Activated CD4-positive, alpha-beta T cell treated with anti-CD3 and anti-CD28 coated beads, Interleukin-2, amount 50 U/mL, for 48 hours (primary cell): ENCODE measurements at places on chromosomes 12 and 14.
A peak's percentile ranks its signal among the peaks of the same experiment; 100 is the strongest.

DNA sequence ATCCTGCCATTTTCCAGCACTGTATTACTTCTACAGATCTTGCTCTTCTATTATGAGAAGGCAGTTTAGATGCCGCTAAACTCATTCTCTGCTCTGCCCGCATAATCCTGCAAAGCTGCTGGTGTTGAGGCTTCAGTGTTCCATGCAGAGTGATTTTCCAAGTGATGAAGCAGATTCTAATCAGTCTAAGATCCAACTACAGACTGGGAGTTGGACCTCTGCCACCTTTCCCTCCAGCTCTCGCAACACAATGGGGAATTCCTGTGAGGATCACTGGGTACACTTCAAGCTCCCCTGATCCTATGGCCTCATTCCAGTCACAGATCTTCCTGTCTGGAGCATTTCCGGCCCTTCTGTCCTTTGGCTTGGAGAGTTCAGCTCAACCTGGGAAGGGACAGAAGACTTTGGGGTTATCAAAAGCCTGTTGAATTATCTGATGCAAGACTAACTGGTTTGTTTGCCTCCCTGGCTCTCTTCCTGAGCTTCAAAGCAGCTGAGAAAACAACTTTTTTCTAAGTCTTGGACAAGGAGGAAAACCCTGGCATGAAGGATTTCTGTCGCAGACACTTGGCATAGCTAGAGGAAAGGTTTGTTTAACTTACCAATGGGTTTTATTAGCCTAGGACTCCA lies 333.9 kb downstream of the ZFP36L1 start:
- DNase-seq, result no peak

GRCh38 chr12:51174501-51174900 lies 1.6 kb upstream of the TFCP2 start:
- no peak for DNase-seq

GRCh38 chr12:119661882-119662281 lies 6.1 kb upstream of the PRKAB1 start:
- DNase-seq, result no peak

DNA sequence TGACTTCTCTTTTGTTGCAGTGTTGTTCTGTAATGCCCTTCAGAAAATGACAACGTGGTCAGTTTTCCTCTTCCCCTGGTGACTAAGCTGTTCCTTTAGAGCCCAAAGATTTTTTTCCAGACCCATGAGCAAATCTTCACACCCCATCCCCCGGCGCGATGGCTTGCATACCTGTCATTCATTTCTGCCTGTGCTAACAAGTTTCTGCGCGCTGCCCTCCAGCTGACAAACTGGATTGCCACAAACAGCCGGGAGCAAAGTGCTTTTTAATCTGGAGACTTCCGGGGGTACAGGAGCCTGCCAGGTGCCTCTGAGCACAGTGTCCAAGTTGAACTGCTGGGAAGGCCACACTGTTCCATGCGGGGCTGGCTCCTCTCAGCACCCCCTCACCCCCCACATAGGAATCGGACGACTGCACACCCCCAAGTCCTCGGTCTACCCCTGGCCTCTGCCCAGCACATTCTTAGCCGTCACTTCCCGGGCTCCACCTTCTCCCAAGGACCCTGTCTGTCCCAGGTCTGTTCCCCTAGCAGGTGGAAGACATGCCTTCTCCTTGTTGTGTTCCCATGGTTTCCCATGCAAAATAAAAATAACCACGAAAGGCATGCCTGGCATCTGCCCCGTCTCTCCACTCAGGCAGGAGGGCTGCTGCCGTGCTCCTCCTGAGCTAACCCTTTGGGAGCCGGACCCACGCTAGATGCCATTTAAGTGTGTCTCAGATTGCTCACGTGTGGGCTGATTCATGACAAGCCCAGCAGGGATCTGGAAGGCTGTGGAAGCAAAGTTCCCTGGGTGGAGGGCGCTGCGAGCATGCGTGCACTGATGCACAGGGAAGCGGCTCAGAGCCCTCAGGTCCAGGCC lies 14.1 kb downstream of the RILPL1 start:
- no peak for DNase-seq

DNA sequence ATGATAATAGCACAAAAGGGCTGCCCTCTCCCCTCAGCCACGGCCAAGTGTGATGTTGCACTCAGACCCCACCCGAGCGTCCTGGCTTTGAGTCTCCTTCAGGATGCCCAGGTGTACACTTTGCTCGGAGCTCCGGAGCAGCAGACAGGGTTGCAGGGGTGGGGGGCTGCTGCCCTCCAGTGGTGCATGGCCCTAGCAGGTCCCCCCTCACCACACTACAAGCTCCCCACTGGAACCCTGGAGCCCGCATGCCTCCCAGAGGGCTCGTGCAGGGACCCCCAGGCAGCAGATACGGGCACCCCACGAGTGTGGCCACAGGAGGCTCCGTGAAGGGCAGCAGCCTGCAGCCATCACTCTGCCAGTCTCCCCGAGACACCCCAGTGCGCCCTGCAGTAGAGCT lies 69.9 kb upstream of the C14orf180 start:
- no peak for DNase-seq

DNA sequence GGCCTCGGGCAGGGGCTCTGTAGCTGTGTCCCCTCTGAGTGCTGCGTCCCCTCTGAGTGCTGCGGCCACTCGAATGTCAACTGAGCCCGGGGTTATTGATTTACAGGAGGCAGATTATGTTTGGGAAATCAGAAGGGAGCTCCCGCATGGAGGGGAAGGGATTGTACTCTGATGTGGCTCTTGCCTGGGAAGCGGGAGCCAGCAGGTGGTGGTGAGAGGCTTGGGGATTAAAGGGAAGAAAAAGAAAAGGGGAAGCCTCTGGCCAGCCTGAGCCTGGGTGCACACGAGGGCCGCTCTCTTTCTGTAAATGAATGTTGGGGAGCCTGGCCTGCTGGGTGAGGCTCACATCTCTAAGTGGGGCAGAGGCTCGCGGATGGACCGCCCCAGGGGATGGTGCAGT lies 143.7 kb downstream of the AACS start:
- DNase-seq, result no peak

- DNase-seq, result no peak
Measured at GRCh38 chr14:84543859-84544258, 986.1 kb upstream of the FLRT2 start.

DNA sequence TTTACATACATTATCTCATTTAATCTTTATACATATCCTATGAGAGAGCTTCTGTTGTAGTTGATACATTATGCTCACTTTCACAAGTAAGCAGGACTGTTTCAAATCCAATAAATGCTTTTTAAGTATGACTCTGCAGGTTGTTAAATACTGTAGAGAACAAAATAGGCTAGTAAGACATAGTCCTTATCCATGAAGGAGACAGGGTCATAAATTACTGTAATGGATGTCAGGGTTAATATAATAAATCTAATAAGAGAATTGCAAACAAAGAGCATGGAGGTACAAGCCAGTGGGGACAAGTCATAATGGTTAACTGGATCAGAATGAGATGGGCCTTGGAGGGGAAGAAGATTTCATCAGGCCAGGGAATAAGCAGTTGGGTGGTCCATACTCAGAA lies 303.8 kb upstream of the RGS6 start:
- no peak for DNase-seq

DNA sequence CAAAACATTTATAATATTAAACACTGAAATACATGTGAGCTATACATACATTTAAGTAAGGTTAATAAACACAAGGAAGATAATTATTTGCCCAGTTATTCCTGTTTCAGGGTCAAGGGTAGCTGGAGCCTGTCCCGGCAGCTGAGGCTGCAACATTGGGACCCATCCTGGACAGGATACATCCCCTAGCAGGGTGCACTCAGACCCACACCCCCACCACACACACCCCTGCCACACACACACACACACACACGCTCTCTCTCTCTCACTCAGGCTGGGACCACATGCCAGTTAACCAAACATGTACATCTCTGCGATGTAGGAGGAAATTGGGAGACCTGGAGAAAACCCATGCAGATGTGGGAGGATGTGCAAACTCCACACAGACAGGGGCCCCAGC lies 112.6 kb upstream of the TMCC3 start:
- no peak for DNase-seq

GRCh38 chr12:104463368-104463767 lies 6.6 kb downstream of the CHST11 start:
- no peak for DNase-seq

DNA sequence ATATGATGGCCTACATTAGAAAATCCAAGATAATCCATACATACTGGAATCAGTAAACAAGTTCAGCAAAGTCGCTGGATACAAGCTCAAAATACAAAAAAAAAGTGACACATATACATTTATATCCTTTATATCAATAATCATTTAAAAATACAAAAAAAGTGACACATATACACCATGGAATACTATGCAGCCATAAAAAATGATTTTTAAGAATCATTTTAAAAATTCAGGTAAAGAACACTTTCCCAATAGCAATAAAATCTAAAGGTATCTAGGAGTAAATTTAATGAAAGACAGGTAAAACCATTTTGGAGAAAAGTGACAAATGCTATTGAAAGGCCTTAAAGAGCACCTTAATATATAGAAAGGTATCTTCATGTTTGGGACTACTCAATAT lies 111.9 kb downstream of the NTN4 start:
- DNase-seq, result no peak

- DNase-seq, result no peak
Measured at GRCh38 chr14:101494826-101495225, 66.5 kb upstream of the DIO3 start.

- DNase-seq, result no peak
Measured at GRCh38 chr12:63457428-63457827, 210.9 kb downstream of the DPY19L2 start.

GRCh38 chr12:75977590-75977951 lies 54.0 kb downstream of the PHLDA1 start:
- DNase-seq, result no peak

- no peak for DNase-seq
Measured at GRCh38 chr12:50685641-50686040, 78.3 kb upstream of the ATF1 start.

DNA sequence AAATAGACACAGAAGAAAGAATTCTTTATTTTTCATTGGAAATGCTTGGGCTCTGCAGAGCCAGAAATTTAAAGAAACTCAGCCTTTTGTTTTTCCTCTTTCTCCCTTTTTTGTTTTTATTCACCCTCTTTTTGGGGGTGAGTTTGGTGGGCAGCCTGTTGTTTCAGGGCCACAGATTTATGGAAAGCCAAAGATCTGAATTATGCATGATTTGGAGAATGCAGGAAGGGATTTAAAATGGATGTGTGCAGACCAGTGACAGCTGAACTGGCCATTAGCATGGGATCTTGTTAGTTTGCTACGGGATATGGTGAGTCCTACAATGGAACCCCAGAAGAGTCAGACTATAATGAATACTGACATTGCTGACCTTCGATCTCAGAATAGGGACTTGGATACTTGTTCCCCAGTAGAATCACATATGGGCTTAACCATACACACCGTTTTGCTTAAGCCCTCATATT lies 7.7 kb upstream of the ATXN2 start:
- no peak for DNase-seq

- DNase-seq, result no peak
Measured at GRCh38 chr12:52268212-52268611, 6.2 kb upstream of the KRT86 start.

DNA sequence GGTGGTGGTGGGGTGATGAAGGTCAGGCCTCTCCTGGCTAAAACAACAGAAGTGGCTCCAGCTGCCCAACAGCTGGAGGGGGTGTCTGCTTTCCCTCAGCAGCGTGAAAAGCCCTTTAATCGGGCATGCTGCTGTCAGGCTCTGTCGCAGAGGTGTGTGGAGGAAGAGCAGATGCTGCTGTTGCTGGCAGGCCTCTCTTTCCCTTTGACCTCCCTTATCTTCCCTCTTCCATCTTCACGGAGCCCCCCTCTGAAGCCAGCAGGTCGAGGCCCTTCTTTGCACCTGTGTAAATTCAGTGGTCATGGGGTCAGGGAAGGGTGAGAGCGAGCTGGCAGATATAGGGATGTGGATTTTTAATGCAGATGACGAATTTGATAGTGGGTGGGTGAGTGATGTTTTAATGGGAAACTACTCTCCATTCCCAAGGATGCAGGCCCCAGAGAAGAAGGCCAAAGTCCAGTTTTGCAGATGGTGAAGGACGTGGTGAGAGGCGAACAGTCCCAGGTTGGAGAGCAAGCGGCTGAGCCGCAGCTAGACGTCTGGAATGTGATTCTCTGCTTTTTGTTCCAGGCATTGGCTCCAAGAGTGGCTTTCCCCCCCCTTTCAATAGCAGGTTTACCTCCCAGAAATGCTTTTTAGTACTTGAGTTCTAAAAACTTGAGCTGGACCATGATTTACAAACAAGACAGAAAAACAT lies 64.0 kb downstream of the SMOC1 start:
- DNase-seq, result no peak

GRCh38 chr12:67773896-67774295 lies 125.4 kb downstream of the DYRK2 start:
- DNase-seq, result no peak

DNA sequence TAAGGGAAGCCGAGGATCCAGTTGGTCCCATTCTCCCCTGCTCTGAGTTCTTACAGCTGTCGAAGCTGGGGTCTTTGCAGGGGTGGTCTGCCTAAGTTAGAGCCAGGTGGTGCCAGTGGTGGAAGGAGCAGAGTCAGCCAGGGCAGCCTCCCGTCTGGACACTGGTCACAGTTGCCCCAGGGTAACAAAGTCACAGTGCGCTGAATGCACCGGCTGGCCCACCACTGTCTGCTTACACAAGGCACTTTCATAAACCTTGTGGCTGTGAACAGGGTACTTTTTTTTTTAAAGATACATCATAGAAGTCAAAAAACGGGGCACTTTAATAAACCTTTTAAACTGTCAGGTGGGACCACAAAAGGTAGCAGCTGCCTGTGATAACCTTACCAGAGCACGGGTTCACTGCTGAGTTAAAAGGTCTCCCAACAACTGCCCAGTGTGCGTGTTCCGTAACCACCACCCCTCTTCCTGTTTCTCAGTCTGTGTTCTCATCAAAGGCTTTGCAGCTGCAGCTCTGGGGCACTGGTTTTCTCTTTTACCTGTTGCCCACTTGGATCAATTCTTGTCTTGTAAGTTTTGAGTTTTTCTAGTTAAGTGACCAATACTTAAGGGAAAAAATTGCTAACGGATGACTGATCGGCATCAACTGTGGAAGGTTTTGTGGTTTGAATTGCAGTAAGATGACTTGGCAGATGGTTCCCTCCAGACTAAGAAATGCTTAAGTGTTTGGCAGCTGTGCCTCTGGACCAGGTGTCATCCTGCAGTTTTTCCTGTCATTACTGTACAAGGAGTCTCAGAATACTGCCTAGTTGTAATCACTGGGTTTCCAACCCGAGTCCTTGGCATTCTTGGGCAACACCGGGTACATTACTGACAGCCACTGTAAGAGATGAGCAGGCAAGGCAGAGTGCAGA lies 55.9 kb downstream of the DYNC1H1 start:
- peak; percentile 58 for DNase-seq

DNA sequence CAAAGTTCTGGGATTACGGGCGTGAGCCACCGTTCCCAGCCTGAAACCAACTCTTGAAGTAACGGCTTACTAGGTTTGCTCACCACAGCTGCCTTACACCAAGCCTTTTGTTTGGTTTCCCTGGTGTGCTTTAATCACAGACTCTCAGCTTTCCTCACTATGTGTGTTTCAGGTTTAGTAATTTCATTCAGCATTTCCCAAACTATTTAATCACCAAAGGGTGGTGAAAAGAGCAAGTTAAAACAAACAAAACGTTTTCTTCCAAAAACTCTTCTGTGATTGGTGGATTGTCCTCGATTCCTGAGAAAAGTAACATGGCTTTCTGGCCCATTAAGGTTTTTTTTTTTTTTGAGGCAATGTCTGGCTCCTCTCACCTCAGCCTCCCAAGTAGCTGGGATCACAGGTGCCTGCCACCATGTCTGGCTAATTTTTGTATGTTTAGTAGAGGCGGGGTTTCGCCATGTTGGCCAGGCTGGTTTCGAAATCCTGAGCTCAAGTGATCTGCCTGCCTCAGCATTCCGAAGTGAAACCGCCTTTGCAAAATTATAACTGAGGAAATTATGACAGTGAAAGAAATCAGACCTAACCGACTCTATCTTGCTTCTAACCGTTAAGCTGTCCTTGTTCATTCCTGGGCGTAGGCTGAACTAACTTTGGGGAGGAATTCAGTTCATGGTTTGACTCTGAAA lies 1.5 kb upstream of the ZFYVE26 start:
- DNase-seq, result no peak
